CD4-positive, alpha-beta T cell treated with Interleukin-4 for 1 hour (primary cell): ENCODE measurements at places on chromosomes 4 and X.

- DNase-seq: peak; percentile 92
Measured at GRCh38 chrX:131763674-131764073, 219.8 kb downstream of the OR13H1 start.

DNA sequence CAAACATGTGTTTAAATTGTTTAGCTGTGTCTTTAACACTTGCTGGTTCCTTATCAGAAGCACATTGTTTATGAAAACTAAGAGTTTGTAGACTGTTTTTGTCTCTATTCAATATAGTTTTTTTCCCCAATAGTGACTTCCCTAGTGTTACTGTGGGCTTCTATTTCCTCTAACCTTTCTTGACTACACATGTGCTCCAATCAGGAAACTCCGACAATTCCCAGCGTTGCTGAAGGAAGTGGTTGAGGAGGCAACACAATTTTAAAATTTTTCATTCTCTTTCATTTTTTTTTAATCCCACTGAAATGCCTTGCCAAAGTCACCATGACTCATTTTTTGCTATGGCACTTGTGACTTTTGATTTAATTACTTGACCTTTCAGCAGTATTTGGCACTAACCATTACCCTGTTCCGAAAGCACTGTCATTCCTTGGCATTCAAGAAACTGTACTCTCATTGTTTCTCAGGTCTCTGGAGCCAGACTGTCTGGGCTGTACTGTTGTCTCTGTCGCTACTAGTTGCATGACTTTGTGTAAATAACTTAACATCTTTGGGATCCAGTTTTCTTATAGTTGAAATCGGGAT lies 67.6 kb upstream of the FREM3 start:
- no peak for DNase-seq

- DNase-seq: no peak
Measured at GRCh38 chr4:122746485-122746965, 14.0 kb downstream of the BBS12 start.

- DNase-seq: no peak
Measured at GRCh38 chr4:42271096-42271495, 118.6 kb upstream of the BEND4 start.

- no peak for DNase-seq
Measured at GRCh38 chr4:159010563-159011260, 92.2 kb upstream of the RAPGEF2 start.

- DNase-seq: peak; percentile 37
Measured at GRCh38 chrX:120269373-120270035, 18.9 kb downstream of the ZBTB33 start.

DNA sequence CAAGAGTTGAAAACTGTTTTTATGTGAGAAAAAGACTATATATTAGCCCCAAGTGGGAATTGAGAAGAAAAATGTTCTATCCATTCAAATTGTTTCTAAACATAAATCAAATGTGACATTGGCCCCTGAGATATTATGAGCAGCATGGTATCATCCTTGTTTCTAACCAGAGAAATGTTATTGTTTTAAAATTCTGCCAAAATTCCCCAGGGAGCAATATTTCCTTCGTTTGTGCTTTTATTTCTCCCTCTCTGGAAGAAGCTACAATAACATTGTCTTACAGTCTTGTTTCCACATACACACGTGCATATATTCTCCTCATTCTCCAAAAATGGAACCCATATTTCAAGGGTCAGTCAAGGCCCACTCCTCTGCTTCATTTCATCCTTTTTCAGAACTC lies 46.7 kb downstream of the MAGEB17 start:
- DNase-seq: no peak

DNA sequence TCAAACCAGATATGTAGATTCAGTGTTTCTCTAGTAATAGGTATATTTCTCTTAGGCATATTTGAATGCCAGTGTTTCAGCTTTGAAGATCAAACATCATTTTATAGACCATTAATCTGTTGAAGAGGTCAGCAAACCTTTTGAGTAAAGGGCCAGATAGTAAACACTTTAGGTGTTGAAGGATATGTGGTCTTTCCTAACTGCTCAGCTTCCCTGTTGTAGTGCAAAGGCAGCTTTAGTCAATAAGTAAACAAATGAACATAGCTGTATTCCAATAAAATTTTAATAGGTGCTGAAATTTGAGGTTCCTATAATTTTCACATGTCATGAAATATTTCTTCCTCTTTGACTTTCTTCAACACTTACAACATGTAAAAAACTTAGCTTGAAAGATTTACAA lies 201.6 kb downstream of the ADGRL3 start:
- no peak for DNase-seq

DNA sequence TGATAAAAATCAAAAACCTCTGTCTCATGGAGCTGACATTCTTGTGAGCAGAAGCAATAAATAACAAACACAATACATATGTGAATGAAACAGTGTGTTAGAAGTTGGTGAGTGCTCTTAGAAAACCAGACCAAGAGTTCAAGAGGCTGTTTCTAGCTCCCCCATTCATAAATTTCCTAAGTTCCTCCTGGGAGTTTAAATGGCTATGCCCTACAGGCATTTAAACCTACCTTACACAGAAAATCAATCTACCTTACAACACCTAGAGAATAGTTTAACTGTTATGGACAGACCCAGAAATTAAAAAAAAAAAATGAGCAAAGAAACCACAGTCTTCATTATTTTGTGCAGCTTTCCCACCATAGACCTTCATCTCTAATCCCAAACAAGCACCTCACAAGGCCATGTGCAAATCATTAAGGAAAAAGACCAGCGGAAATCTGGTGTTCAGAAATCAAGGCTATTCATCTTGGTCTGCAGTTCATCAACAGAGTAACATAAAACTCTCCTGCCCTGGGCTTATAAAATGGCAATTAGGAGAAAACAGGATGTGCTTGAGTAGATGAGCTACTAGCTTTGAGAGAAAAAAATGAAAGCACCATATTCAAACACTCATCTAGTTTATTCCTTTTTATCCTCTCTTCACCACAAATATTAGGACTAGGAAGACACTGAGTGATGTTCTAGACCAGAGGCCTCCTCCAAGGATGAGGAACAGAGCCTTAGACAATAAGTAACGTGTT lies 147.2 kb downstream of the SHROOM3 start:
- DNase-seq: no peak

DNA sequence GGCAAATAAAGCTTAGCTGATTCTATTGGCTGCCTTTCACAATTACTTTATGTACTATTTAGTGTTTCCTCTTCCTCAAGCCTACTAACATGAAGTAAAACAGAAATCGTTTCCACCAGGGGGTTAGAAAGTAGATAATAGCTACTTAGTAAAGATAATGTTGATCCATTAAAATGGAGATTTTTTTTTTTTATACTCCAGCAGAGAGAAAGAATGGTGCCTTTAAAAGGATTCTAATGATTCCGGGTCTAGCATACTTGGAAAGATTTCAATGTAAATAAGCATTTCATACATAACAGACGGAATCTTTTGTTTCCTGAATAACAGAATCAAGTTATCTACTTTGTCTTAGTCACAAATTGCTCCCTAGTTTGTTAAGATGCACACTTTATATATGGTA lies 37.1 kb downstream of the GK start:
- no peak for DNase-seq

DNA sequence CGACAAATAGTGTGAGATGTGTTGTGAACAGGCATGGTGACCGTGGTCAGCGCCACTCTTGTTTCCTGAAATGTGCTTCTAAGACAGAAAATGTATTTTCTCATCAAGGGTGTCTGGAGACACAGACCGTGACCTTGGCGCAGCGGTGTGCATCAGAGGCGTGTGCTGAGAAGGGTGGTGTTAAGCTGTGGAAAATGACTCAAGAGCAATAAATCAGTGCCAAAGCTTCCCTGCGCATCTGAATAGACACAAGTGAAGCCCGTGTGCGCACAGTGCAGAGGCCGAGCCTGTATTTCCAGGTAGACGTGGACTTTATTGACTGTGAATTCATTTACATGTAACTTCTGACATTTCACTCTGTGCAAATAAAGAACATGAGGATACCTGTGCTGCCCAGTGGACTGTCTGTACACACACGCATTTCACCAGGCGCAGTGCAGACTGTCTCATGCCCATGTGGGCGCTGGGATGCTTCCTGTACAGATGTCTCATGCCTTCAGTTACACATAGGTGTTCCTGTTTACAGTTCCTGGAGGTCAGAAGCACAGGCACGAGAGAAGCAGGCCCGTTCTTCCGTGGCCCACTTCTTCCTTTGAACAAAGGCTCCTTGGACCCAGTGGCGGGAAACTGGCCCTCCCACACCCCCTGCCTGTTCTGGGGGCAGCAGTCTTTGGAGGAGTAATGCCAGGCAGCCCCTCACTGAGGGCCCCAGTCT lies 31.9 kb downstream of the NSG1 start:
- no peak for DNase-seq

DNA sequence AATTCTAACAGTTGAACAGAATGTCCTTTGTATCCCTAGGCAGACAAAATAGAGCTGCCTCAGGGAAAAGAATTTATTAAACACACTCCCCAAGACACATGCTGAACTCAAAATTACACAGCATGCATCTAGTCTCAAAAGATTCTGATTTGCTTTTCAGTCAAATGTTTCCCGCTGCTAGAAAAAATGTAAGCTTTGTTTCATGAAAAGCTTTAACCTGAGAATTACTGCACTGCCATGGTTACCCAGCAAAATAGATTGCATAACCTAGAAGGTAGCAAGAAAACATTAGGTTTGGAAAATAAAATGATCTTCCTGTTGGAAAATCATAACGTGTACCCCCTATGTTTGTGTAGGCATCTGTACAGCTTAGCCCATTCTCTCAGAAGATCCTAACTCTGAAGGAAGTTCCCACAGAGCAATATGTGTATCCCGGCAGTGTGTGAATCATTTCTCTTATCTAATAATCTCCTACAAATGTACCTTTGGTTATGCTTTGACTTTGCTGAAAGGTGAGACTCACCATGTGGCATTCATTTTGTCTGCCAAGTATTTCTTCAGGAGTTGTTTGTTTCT lies 646.9 kb downstream of the STPG2 start:
- DNase-seq: no peak

GRCh38 chr4:7766661-7767345 lies 172.9 kb downstream of the AFAP1 start:
- DNase-seq: no peak
